Left cardiac atrium (tissue), 4 donors: ENCODE measurements at places on chromosomes 16 and 17.

DNA sequence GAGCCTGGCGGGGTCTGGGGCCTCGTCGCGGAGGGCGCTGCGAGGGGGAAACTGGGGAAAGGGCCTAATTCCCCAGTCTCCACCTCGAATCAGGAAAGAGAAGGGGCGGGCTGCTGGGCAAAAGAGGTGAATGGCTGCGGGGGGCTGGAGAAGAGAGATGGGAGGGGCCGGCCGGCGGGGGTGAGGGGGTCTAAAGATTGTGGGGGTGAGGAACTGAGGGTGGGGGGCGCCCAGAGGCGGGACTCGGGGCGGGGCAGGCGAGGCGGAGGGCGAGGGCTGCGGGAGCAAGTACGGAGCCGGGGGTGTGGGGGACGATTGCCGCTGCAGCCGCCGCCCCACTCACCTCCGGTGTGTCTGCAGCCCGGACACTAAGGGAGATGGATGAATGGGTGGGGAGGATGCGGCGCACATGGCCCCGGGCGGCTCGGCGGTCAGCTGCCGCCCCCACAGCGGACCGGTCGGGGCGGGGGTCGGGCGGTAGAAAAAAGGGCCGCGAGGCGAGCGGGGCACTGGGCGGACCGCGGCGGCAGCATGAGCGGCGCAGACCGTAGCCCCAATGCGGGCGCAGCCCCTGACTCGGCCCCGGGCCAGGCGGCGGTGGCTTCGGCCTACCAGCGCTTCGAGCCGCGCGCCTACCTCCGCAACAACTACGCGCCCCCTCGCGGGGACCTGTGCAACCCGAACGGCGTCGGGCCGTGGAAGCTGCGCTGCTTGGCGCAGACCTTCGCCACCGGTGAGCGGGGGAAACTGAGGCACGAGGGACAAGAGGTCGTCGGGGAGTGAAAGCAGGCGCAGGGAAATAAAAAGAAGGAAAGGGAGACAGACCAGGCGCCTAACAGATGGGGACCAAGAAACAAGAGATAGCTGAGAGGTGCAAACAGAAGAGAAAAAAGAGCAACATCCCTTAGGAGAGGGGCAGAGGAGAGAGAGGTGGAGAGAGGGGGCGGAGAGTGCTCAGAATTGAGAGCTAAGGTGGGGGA is at the start of gene PNMT:
Gene PNMT, plus strand, starts transcription at position 509 of the 980 bp plus-strand sequence. Its CDS starts 23 bp downstream, at position 532.
- DNase-seq: peak; percentile 84

- DNase-seq: no peak
Observed at GRCh38 chr17:70104791-70105523, 29.9 kb downstream of the KCNJ16 start.

DNA sequence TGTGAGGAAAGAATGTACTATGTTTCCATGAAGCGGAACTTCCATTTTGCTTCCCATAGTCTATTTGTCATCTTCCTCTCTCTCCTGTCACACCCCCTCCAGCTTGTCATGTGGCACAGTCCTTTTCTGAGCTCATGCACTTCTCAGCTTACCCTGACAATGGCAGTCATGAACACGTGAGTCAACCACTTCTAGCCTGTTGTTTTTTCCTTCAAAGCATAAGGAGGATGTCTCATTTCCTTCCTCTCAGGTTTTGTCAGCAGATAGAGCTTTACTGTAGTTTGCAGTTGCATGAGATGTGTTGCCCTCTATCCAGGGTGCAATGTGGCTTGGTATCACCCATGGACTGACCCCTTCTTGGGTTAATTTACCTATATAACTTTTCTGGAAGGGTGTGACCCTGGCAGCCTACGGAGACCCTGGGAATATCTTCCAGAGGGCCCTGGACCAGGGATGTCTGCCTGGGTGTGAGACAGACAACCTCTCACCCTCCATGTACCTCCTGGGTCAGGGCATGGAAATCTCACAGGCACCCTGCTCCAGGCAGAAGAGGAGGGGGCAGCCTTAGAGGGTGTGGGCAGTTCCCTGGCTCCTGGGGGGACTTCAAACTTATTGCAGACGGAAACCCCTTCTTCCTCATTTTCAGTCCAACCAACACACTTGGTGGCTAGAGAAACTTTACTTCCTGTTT is 4.0 kb upstream of the ZNF267 start:
- no peak for DNase-seq

GRCh38 chr16:85392756-85393673 is 220.1 kb upstream of the GSE1 start:
- peak; percentile 9 for DNase-seq
